A549 (cell line): ENCODE measurements at places on chromosomes 2 and 18. TPM values are rescaled to one million over a fixed set of nuclear protein-coding genes. Genes with fewer than 3 reads are reported as not detected.

DNA sequence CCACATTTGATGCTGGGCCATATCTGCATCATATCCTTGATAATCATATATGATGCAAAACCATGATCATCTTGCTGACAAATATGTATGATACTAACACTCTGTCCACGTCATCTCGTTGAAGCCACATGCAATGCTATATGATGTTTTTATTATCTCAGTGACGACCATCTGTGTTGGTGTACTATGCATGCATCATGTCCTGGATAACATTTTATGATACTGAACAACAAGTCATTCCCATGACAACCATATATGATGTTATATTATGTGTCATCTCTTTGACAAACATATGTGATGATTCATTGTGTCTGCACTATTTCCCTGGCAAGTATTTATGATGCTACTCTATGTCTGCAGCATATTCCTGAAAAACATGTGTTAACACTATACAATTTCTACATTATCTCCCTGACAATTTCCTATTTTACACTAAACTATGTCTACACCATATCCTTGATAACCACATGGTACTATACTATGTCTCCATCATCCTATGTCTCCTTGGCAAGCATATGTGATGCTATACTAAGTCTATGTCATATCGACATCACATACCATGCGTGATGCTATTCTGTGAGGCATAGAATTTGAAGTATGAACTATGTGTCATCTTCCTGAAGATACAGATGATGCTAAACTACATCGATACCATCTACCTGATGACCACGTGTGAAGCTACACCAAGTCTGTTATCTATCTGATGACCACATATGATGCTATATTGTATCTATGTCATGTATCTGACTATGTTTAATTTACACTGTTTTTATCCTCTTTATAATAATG, 37.0 kb downstream of the DAW1 start:
- DNase-seq: no peak

- DNase-seq: peak; percentile 61
These were observed 10.1 kb downstream of the CPLX4 start for GRCh38 chr18:59308248-59308937.

DNA sequence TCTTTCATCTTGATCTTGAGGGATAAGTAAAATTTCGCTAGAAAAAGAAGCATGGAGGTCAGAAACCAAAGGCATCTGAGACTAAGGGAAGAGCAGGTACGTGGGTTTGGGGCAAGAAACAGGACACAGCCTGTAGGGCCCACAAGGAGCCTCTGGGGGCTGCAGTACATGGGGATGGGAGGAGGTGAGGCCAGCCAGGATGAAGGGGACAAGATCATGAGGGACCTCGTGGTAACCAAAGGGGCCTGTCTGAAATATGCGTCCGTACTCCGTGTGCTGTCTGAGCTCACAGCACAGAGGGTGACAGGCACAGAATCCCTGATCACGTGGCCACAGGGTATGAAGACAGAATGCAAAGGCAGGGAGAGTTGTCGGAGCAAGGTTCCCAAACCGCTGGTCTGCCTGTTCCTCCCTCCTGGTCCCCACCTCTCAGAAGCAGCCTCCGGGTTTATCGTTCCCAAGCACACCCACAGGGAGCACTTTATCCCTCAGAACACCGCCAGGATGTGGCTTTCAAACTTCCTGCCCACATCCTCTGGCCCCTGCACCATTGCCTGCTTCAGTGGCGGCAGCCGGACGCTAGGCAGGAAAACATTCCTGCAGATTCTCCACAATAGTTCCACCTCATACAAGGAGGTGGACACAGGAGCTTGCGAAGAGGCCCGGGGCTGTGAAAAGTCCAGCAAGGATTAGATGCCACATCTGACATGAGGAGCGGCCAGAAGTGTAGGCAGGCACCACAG, 12.0 kb downstream of the TMEM163 start:
- DNase-seq: no peak

DNA sequence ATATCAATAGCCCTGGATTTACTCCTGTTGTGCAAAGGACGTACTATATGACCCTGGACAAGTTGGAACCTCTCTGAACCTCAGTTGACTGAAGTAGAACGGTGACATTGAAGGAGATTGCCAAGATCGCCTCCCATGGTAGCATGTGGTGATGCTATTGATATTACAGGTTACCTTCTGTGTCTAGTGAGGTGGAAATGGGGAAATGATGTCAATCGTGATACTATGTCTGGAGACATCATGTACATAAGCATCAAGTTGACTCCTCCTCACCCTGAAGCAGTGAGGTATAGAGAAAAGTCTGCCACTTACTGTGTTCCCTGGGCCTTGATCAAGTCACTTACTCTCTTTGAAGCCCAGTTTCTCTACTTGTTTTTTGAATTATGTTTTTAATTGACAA, 93.9 kb downstream of the KLF7 start:
- DNase-seq: no peak

DNA sequence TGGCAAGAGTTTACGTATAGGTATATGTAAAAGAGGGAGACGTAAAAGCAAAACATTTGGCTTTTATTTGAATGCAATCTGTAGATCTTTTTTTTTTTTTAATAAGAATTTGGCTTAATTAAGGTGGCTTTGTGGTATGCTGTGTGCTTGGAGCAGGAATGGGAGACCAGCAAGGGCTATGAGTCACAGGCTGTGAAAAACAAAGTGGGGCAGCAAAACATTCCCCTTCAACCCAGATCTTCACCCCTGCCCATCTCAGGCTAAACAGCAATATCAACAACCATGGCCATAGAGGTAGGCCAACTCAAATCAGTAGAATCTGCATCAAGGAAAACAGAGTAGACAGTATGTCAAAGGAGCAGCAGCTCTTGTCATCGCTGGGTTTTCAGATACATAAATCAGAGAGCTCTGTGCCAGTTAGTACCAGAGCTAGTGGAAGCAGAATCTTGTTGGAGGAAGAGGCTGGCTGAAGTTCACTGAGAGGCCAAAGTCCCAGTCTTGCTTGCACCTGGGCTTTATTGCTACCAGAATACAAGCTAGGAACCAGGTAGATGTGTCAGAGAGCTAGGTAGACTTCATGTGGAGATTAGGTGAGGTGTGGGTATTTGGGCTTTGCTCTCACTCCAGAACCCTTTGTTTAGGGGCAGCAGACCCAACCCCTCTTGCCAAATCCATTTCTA, 191.5 kb upstream of the FANCL start:
- no peak for DNase-seq

DNA sequence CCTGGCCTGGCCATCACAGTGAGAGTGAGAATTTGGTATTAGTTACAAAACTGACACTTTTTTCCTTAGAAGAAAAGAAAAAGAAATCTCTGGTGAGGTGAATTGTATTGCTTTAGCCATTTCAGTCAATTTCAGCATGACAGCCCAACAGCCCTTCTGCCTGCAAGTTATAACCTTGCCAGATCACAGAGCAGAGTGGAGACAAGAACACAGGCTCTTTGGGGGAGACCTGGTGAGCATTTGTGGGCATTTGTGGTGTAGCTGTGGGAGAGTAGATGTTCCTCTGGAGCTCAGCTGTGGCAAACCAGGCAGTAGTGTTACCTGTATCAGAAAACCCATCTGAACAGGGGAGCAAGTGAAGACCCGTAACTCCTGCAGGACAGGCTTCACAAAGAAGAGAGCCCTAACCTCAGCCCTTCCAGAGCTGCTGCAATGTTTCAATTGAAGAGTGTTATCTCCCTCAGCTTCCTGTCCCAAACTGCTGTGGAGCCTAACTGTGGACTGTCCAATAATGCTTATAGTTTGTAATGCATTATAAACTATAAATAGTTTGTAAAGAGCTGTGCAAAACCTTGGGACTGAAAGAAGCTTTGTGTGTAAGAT, 22.8 kb upstream of the DLX1 start:
- no peak for DNase-seq

DNA sequence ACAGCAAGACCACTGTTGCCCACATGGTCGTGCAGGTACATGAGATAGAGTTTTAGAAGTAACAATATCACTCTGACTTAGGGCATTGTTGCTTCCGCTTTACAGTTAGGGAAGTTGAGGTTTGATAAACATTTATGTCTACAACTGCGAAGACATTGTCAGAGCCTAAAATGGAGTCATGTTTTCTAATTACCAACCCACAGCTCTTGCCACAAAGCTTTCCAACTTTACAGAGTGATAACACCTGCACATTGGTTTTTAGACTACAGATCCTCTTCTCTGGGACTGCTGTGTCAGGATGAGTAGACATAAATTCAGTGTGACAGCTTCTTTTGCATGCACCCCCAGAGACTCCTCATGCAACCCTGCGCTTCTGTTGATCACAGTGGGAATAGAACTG, 119.0 kb downstream of the FEZ2 start:
- no peak for DNase-seq

GRCh38 chr18:63451799-63452660, 24.7 kb upstream of the SERPINB5 start:
- DNase-seq: no peak

DNA sequence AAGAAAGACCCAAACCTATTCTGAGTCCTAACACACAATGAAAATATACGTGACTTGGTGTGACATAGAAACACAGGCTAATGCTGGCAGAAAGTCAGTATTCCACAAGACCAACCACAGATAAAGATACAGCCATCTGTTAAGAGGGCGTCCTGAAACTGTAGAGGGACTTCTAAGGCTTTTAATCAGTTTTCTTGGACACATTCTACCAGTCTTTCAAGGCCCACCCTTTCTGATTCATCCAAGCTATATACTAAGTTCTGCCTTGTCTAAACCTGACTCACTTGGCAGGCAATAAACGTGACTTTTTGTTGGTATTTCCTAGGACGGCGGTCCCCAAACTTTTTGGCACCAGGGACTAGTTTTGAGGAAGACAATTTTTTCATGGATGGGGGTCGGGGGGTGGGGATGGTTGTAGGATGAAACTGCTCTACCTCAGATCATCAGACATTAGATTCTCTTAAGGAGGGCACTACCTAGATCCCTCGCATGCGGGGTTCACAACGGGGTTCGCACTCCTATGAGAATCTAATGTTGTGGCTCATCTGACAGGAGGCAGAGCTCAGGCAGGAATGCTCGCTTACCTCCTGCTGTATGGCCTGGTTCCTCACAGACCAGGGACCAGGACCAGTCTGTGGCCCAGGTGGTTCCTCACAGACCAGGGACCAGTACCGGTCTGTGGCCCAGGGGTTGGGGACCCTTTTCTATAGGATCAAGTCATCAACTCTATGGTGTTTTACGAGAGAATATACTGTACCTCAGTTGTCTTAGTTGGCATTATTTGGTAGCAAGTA, 61.4 kb downstream of the SP3 start:
- DNase-seq: no peak

GRCh38 chr2:169900686-169901085, 73.4 kb downstream of the UBR3 start:
- no peak for DNase-seq

DNA sequence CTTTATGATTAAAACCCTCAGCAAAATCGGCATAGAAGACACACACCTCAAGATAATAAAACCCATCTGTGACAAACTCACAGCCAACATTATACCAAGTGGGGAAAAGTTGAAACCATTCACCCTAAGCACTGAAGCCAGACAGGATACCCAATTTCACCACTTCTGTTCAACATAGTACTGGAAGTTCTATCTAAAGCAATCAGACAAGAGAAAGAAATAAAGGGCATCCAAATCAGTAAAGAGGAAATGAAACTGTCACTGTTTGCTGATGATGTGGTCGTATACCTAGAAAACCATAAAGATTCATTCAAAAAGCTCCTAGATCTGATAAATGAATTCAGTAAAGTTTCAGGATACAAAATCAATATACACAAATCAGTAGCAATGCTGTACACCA, 16.4 kb upstream of the RPRD1A start:
- no peak for DNase-seq

DNA sequence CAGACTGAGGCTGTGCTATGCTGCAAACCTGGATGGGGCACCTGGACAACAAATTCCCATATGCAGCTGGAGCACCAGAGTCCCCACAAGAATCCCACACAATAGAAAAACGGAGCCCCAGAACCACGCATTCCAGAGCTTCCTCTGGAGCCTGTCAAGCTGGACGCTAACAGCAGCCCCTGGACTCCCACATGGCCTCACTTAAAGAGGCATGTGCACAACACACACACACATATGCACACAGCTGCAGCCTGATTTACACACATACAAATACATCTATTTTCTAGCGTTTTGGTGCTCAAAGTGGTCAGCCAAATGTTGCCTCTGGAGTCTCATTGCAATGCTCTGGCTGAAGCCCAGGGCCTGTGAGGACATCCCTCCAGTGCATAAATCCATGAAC, 632.7 kb upstream of the ID2 start:
- DNase-seq: no peak

- DNase-seq: no peak
These were observed 295.9 kb upstream of the CRIM1 start for GRCh38 chr2:36059691-36060090.

GRCh38 chr2:204452464-204453023, 92.7 kb upstream of the PARD3B start:
- DNase-seq: peak; percentile 58

DNA sequence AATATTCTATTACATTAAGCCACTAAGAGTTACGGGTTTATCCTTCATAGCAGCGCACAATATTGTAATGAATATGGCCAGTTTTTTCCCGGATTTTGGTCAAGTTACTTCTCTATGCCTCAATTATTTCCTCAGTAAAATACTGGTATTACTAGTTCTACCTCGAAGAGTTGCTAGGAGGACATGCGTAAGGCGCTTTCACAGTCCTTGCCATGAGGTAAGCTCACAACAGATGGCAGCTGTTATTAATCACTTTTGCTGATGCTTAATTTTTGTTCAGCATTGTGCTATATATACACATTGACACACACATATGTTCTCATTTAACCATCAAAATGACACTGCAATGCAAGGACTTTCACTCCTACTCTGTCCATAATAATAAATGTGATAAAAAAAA, 101.5 kb downstream of the SCG2 start:
- DNase-seq: no peak

DNA sequence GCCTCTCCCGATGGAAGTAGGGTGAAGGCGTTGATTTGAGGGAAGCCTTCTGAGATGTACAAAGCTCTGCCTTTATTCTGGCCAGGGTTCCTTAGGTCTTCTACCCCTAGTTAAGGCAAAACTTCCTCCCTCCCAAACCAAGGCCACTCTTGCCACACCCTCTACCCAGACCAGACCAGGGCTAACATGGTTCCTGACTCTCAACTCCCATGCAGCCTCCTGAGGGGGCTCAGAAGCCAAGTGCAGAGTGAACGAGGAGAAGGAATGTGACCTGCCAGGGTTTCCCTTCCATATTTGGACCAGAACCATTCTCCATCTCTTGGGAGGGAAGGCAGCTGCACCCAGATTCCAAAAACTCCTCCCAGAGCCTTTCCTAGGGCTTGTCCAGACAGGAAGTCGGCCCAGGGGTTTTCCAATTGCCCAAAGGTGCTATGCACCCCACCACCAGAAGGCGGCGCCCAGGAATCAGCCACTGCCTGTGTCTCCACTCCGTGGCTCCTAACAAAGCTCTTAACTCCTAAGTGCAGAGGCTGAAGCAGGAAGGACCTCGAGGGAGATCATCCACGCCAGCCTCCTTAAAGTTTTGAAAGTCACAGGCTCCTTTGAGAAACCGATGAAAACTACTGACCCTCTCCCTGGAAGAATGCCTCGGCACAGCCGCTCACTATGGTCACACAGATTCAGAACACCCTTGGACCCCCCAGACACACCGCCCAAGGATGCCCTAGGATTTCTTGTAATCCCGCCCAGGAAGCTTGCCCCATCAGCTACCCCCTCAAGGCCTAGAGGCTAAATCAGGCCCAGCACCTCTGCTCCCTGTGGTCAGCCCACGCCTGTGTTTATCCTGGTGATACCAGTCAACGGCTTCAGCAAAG, 157.8 kb downstream of the SMAD2 start:
- DNase-seq: peak; percentile 39

RTKN gene
- 15.6 to 21.2 TPM (median 20.1 TPM) in 3 replicates for polyA plus RNA-seq

POTEC gene
- not detected in 3 replicates for polyA plus RNA-seq

IL37 gene
- not detected in 3 replicates for polyA plus RNA-seq

MAL gene
- polyA plus RNA-seq: not detected in 3 replicates

PDE1A gene
- 0.18 to 0.28 TPM (median 0.26 TPM) in 3 replicates for polyA plus RNA-seq
